ENCODE measurements at places on chromosomes 5 and 9. TPM values are rescaled to one million over a fixed set of nuclear protein-coding genes. Genes with fewer than 3 reads are reported as not detected.

ORM2 gene
- total RNA-seq = not detected

AFAP1L1 gene
- total RNA-seq = 1.4 TPM

MLANA gene
- total RNA-seq = not detected

SPINK1 gene
- total RNA-seq = not detected

GFPT2 gene
- 10.6 TPM for total RNA-seq

C9orf43 gene
- 0.40 TPM for total RNA-seq

C5orf52 gene
- not detected for total RNA-seq

FOXD4L5 gene
- 0.10 TPM for total RNA-seq

SLC12A7 gene
- total RNA-seq = 7.2 TPM

HEMGN gene
- not detected for total RNA-seq

ADGRV1 gene
- 1.8 TPM for total RNA-seq

OR13C9 gene
- not detected for total RNA-seq

CEP72 gene
- total RNA-seq = 22.9 TPM

AGPAT2 gene
- 27.8 TPM for total RNA-seq

GZMA gene
- total RNA-seq = not detected

UGT3A1 gene
- not detected for total RNA-seq

RNF14 gene
- total RNA-seq = 68.6 TPM

SLC6A3 gene
- total RNA-seq = not detected

GABRA6 gene
- not detected for total RNA-seq

DNA sequence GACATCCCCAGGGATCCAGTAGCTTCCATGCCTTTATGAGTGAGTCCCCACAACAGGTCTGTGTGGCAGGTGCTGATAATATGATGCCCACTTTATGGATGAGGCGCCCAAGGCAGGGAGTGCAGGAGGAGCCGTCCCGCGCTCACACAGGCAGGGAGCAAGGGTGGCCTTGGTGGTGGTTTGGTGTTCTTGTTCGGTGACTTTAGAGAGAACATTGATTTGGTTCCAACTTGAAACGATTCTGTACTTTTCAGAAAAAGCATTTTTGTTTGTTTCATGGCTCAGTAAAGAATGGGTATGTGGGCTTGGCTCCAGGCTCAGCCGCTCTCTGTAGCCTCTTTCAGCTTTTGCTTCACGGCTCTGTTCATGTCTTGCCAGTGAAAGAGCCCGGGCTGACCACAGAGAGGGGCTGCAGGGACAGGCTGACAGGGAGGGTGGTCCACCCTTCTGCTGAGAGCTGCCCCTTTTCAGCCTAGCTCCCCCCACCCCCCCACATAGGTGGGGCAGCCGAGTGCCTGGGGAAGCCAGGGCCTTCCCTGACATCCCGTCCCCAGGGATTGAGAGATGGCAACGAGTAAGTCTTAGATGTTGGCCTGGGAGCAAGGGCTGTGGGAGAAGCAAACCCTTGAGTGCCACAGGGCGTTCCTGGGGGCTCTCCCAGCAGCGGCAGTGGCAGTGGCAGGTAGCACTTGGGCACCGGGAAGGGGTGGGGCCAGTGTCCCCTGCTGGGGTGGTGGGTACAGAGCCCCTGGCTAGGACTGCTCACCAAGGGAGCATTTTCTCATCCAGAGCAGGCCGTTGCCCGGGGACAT, 28.0 kb downstream of the NCS1 start:
- no peak for DNase-seq

DNA sequence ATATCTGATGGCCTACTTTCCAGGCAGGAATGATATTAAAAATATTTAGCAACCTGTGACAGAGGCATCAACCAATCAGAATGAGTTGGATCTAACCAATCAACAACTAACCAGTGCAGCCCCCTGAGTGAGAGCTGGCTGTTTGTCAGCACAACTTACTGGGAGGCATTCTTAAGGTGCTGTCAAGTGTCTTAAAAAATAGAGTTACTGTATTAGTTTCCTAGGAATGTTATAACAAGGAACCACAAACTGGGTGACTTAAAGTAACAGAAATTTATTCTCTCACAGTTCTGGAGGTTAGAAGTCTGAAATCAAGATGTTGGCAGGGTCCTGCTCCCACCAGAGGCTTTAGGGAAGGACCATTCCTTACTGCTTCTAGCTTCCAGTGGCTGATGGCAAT, 85.2 kb downstream of the ATG10 start:
- no peak for DNase-seq

- DNase-seq = no peak
These were observed 37.8 kb upstream of the TAS2R1 start for GRCh38 chr5:9667906-9668305.

GRCh38 chr9:97425973-97426336, 14.1 kb downstream of the TDRD7 start:
- no peak for DNase-seq

- DNase-seq = no peak
These were observed 39.7 kb upstream of the SPRY4 start for GRCh38 chr5:142364251-142365145.

GRCh38 chr9:5265939-5266338, 34.7 kb downstream of the INSL4 start:
- no peak for DNase-seq

GRCh38 chr9:108588246-108588645, 267.5 kb downstream of the ACTL7B start:
- DNase-seq = no peak

- no peak for DNase-seq
These were observed 51.7 kb downstream of the IRF1 start for GRCh38 chr5:132438917-132439316.

- DNase-seq = peak; percentile 84
These were observed 56.4 kb downstream of the NEURL1B start for GRCh38 chr5:172697123-172698121.

- no peak for DNase-seq
These were observed 46.0 kb downstream of the AHRR start for GRCh38 chr5:367358-368130.

- no peak for DNase-seq
These were observed 90.3 kb upstream of the CER1 start for GRCh38 chr9:14812806-14813205.

- DNase-seq = no peak
These were observed 1537.8 kb upstream of the ACO1 start for GRCh38 chr9:30846651-30847050.

GRCh38 chr5:149666212-149666852, 63.8 kb upstream of the PPARGC1B start:
- no peak for DNase-seq

GRCh38 chr5:10726179-10726912, 34.7 kb downstream of the DAP start:
- peak; percentile 25 for DNase-seq

DNA sequence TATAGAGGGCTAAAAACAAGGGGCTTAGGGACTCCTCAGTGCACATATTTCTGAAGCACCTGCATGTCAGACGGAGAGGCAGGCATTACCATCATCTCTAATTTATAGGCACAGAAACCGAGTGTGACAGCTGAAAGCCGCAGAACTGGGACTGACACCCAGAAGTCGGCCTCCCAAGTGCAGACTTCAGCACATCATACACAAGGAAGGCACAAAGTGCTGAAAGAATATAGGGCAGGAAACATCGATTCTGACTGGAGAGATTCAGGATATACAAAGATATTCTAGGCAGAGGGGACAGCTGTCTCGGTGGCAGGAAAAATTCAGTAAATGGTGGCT, 11.2 kb downstream of the MRPS27 start:
- DNase-seq = no peak

- DNase-seq = no peak
These were observed 15.1 kb downstream of the ANGPTL2 start for GRCh38 chr9:127107171-127107928.

DNA sequence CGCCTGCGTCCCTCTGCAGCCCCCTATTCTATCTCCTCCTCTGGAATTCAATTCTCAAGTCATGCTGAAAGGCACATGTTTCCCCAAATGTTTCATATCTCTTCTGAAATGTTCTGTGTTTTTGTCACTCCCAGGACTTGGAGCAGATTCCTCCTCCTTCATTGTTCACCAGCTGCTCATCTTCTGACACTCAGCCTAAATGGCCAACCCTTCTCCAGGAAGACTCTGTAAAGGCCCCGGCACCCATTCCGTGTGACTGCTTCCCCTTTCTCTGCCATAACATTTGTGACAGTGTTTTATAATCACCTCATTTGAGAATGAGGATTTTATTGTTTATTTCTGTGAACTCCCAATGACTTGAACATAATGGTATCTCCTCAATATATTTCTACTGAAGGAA, 170.8 kb upstream of the ADAMTS16 start:
- no peak for DNase-seq

- DNase-seq = no peak
These were observed 199.8 kb upstream of the FBXL7 start for GRCh38 chr5:15300141-15300540.

DNA sequence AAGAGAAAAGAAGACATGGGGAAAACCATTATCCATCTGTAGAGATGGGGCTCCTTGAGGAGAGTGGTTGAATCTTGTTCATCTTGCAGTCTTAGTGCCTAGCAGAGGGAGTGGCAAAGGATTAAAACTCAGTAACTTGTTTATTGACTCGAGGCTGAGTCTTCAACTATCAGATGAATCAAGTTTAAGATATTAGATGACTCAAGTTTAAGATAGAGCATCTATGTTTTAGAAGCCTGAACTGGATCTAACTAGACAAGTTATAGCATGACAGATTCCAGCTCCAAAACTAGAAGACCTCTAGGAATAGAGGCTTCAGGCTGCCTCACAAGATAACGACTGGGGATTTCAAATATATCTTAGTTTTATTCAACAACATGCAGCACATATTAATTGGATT, 2277.2 kb upstream of the WWC1 start:
- no peak for DNase-seq

GRCh38 chr9:99221266-99221620, 499 bp downstream of the ALG2 start:
- no peak for DNase-seq

- DNase-seq = no peak
These were observed 158.0 kb downstream of the TRIO start for GRCh38 chr5:14301186-14301585.

DNA sequence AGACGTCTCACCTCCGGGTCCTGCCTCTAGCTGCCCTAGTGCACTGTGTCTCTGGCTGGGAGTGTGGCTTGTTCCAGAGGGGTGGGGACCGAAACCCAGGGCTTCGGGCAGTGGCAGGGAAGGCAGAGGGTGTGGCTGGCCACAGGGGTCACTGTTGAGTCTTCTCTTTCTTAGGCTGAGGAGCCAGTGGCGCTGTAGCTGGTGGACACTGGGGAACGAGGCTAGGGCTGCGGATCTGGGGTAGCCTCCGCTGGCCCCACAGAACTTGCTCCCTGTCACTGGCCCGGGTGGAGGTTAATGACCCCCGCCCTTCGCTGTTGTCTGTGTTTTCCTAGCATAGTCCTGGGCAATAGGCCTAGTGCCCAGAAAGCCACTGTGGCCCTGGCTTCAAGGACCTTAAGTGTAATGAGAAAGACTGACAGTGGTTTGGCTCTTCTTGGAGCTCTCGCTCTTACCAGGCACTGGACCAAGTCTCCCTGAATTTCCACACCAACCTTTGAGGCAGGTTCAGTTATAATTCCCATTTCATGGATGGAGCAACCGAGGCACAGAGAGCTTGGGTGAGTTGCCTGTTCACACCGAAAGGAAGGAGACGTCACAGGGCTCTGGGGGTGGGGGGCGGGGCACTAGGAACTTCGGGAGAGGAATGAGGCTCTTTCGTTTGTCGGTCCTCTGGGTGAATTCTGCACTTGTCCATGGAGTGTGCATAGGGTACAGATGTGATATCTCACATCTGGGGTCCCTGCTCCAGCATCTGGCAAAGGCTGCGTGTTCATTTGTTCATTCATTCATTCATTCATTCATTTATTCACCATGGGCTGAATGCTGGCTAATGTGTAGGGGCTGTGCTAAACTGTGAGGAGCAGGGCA, 4.8 kb upstream of the IER5L start:
- DNase-seq = no peak

GRCh38 chr5:177336112-177336511, 15.4 kb downstream of the LMAN2 start:
- DNase-seq = peak; percentile 30

DNA sequence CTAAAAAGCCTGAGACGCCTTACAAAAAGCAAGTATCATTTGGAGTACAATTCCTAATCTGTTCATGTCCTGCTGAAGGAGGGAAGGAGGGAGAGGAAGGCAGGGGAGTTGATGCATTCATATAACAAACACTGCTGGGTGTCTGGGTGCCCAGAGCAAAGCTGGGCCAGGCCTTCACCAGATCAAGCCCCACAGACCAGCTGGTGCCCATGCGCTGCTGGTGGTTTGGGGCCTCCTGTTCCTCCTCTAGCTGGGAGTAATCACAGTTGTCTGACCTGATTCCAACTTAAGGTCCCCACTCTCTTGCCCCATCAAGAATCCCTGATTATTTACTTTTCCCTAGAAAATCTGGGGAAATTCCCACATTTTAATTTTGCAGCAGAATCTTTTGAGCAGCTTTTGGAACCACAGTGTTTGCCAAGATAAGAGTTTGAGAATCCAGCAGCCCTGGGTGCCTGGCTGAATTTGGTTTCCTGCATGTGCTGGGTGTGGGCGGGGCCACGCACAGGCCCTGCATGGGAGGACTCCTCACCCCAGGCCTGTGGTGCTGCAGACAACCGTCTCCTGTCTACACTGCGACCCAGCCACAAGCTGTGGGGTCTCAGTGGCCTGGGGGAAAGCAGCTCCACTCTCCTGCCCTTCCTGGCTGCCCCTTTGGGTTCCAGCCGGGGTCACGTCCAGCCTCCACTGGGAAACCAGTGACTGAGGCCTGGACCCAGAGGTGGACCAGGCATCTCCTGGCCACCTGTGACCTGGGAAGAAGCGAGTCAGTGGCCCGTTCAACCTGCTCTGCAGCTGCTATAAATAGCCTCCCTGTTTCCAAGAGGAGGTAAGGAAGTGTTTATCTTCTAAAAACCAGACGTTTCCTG, 47.5 kb downstream of the NEURL1B start:
- no peak for DNase-seq

DNA sequence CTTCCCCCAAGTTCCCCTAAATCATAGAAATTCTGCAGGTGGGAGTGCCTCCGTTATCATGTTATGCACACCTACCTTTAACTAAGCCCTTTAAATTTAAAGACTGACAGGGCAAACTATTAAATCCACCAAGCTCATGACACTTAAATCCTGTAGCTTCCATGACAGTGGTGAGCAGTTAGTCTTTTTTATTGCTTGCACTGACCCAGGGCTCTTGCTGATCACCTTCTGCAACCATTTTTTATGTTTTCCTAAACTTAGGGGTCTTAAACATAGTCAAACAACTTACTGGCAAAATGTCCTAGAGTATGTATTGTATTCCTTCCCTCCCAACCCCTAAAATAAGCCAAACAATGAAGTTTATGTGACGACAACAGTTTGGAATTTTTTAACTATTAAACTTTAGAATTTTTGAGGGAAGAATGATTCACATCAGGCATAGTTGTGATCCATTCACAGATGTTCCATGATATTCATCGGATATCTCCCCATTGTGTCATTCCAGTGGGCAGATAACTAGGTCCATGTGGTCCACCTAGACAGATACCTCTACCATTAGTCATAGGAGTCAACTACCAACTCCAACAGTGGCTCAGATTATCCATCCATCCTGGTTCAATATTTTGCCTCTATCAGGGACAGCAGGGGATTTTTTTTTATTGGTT, 283.1 kb downstream of the ADAMTS6 start:
- DNase-seq = no peak

Data from NCI-H460 (cell line).